Daoy (cell line): ENCODE measurements at places on chromosomes 12 and 14.

DNA sequence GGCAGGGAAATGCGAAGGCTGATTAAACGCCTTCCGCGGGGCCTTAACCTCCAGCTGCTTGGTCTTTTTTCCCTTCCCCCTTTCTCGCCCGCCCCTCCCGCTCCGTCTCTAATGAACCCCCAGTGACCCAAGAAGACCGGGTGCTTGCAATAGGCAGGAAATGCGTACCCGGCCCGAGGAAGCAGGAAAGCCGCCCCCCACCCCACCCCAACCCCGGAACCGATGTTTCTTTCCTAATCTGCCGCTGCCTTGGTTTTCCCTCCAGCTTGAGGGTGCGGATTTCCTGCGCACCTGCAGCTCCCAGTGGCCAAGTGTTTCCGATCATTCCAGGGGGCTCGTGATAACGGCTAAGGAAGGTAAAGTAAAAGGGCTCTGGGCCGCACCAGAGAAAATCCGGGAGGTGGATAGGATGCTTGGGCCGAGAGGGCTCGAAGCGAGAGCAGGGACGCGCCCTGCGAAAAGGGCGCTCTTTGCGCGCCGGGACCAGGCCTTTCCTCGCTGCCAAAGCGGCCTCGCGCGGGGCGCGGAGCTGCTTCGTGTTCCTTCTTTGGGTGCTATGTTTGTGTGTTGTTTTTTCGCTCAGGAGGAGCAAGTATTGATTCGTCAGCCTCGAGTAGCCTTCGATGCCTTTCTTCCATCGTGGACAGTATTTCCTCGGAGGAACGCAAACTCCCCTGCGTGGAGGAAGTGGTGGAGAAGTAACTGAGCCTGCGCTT, 983 bp downstream of the MYF6 start:
- DNase-seq: no peak

DNA sequence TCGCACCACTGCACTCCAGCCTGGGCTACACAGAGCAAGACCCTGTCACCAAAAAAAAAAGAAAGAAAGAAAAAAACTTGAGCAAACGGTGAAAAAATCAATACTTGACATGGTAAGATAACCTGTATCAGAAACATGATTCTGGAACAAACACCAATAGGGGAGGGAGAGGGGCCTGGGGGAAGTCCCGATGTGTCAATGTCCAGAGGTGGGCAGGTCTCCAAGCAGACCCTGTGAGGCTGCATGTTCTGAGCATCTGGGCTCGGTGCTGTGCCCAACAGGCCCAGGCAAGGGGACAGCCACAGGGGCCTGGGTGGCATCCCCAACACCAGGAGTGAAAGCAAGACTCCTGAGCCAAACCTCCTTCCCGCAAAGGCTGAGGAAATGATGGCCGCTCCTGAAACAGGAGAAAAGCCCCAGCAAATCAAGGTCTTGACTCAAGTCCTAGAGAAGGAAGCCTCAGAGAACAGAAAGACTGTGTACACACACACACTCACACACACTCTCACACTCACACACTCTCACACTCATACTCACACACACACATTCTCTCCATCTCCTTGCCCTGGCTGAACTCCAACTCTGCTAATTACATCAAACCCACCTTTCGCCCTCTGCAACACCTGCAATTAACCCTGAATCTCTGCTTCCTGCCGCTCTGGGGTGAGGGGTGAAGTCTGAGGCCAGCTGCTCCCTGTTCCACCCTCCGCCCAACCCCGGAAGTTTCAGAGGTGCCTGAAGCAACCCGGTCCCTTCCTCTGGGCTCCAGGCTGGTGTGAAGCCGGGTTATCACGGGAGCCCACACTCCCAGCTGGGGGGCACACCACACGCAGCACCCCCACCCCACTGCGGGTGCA, 20.4 kb downstream of the CCDC88C start:
- no peak for DNase-seq

DNA sequence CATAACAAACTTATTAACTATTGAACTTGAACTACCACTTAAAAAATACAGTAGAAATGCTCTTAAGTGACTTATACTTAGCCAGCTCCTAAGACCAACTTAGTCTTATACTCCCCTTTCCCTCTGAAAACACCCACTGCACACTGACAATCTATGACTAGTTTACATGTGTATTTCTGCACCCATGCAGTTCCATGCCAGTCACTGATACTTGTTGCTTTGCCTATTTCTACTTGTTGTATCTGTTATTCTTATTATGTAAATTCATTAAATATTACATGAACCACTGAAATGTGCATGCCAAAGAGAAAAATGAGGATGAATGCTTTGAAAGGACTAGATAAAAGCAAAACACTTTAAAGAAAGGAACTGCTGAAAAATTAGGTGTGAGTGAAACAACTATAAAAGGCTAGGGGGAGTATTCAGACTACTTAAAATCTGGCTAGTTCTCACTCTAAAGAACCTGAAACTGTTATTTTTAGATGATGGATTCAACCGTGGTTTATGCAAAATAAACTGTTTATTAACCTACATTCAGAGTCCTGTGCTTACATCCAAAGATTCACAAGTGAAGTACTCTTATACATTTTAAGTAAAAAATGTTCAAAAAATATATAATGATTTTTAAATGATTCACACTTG, 74.7 kb downstream of the RPS6KA5 start:
- DNase-seq: no peak

GRCh38 chr14:73105050-73105449, 31.3 kb upstream of the PSEN1 start:
- no peak for DNase-seq
